GM20000 (cell line): ENCODE measurements at places on chromosomes 2 and 18.

- no peak for DNase-seq
Observed at GRCh38 chr2:199977984-199978415, 22.6 kb downstream of the MAIP1 start.

- no peak for DNase-seq
Observed at GRCh38 chr2:27118525-27119329, at the start of gene CGREF1. CGREF1 (minus strand) TSS chr2:27119128; CDS start chr2:27104366, 14,762 bp downstream.

- no peak for DNase-seq
Observed at GRCh38 chr2:215548714-215549113, 112.8 kb upstream of the FN1 start.

- no peak for DNase-seq
Observed at GRCh38 chr18:48219810-48220499, 189.2 kb downstream of the ZBTB7C start.

DNA sequence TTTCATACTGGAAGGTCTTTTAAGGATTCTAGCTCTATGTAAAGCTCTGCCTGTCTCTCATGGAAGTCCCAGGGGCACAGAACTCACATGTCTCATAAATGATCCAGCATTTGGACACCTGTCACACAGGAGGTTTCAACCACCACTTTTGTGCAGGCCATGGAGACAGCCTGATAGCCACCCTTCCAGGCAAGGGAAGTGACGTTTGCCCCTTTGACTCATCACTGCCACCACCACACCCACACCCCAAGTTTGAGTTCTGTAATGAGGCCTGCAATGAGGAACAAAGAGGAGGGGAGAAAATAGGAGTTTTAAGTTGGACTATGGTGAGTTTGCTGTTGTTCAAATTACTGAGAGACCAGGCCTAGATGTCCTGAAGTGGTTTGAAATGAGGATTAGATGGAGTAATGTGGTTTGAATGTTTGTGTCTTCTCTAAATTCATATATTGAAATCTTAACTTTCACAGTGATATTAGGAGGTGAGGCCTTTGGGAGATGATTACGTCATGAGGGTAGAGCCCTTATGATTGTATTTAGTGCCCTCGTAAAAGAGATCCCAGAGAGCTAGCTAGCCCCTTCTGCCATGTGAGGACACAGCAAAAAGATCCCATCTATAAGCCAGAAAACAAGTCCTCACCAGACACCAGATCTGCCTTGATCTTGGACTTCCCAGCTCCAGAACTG is 175.3 kb upstream of the EPHA4 start:
- no peak for DNase-seq

DNA sequence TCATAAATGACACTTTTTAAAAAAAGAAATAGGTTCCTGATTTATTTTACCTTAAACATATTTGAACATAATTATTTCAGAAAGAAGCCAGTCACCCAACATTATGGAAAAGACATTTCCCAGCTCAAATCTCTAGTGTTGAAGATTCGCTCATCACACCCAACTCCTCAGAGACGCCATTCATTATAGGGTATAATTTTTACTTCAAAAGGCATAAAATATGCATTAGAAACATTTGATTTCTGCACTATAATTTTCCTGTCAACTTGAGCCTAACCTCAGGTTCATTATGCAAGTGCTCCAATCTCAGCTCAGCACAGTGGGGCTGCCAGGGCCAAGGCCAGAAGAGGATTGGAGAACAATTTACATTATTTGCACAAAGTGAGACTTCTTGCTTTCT is 58.8 kb upstream of the TTN start:
- no peak for DNase-seq

DNA sequence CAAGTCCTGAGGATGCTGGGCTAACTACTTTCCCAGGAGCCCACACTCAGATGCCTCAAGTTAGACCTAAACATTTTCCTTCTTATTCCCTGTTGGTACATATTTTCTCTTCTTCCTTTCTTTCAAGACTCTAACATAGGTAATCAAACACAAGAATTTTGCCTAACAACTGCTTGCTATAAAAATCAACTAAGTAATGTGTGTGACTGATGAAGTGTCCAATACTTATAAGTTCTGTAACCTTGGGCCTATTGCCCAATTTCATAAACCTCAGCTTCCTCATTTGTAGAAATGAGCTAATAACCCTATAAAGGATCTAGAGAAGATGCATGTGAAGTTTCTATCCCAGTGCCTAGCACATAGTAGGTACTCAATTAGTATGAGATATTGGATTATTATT is 31.6 kb upstream of the PIK3C3 start:
- no peak for DNase-seq

DNA sequence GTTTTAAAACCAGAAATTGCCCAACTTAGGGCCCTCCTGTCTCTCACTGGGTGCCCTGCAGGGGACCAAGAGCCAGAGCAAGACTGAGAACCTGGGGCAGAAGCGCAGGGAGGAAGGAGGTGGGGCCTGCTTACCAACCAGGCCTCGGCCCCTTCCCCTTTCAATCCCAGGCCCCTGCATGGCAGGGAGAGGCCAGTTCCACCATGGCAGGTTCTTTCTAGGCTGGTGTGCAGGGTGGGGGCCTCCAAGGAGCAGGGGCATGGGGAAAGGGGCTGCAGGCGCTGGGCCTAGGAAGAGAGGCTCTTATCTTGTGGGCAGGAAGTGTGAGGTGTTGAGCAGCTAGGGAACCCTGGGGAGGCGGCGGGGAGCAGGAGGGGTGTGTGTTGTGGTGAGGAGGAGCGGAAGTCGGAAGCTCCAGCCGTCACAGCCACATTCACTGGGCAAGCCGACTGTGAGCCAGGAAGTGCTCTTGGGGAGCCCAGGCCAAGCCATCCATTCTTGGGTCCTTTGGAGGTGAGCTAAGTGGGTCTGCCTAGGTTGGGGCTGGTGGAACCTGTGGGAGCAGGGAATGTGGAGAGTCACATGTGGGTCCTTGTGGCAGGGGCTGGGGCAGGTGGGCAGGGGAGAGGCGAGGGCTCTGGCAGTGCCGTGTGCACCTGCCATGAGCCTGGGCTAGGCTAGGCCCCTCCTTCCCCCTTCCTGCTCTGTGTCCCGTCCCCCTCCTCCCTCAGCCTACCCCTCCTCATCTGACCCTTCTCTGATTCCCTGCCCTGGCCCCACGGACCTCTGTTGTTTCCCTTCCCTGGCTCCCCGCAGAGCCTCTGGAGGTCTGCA is at the start of gene PSD4:
PSD4 (plus strand) TSS at position 430 of the 834 bp plus-strand sequence. CDS start 8,486 bp downstream, outside the sequence.
- peak; percentile 87 for DNase-seq

GRCh38 chr2:20933714-20934113 is 110.2 kb downstream of the APOB start:
- DNase-seq = no peak

GRCh38 chr2:240734756-240735155 is 43.1 kb downstream of the AQP12A start:
- DNase-seq = no peak

- DNase-seq = no peak
Observed at GRCh38 chr2:232789082-232789481, 12.7 kb upstream of the KCNJ13 start.

GRCh38 chr2:205892251-205892655 is 193.7 kb downstream of the INO80D start:
- no peak for DNase-seq

GRCh38 chr2:190431907-190432306 is 23.8 kb downstream of the MFSD6 start:
- DNase-seq = no peak

DNA sequence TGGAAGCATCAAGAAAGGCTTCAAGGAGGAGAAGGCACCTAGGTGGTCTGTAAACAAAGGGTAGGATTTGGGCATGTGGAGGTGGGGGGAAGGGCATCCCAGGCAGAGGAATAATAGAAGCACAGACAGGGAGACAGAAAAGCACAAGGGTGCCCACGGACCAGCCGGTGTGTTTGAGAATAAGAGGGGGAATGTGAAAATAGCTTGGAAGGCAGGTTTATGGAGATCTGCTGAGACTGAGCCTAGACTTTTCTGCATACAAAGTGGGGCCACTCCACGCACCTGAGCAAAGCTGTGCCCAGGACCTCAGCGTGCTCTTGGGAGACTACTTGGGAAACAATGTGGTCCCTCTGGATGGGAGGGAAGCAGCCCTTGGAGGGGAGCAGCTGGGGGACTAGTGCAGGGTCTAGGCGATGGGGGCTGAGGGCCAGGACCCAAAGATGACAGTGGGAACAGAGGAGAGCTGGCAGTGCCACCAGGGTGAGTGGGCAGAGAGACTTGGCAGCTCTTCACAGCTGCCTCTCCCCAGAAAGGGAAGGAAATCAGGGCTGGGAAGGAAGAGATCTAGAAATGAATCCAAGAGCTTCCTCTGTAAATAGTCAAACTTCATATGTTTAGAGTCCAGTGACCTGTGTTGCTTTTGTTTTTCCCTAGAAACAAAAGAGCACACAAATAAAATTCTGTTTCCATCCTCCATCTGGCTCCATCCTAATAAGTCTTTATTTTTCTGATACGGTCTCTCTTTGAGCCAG is 110.7 kb upstream of the SMAD7 start:
- no peak for DNase-seq

DNA sequence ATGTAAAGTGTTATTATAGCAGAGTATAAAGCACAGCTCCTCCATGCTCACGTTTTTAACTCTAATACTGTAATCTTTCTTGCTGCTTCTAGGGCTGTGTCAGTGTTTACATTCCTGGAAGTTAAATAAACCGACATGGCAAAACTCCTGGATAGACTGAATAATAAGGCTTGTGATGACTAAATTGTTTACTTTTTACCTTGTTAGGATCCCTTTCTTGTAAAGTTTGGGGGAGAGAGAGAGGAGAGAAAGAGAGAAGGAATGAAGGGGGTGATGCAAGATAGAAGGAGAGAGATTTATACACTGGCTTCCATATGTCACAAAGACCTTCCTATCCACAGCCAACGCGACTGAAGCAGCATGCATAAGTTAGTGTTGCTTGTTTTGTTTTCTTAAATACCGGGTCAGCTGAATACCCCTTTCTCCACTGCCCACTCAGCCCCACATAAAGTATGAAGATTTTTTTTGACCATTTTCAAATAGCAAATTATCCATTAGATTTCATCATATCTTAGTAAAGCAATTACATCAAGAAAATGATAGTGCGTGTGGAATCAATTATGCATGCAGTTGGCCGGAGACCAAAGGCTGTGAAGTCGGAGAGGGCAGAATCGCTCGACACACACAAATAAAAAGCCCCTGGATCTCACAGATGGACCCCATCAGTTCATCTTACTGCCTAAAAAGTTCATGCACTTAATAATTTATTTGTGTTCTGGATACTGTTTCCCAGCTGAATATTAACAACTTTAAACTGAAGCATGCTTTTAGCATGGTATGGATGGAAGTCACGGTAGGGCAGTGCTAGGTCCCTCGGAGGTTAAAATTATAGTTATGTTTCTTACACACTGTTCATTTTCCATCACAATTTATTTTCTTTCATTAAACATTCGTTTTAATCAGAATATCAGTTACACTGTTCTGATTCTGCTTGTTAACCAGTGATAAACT is 20.1 kb downstream of the BCL11A start:
- DNase-seq = no peak

GRCh38 chr18:58903533-58903932 is 38.9 kb downstream of the ZNF532 start:
- DNase-seq = no peak

DNA sequence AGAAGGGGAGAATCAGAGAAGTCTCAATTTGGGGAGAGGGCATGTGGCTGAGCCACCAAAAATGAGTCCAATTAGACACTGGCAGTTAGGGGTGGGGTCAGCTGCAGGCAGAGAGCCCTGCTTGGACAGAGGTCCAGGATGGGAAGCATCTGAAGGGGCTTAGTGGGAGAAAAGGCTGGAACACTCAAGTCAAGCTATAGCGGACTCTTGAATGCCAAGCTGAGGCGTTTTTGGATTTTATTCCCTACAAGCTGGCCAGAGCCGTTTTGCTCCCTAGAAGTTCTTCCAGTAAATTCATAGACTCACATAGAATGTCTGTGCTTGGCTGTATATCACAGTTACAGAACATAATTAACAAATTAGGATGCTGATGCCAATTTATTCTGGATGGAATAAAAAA is 172.8 kb downstream of the ACOXL start:
- DNase-seq = no peak

GRCh38 chr2:65351234-65351947 is 81.0 kb downstream of the SPRED2 start:
- no peak for DNase-seq

- DNase-seq = no peak
Observed at GRCh38 chr2:187500585-187501359, 52.7 kb upstream of the CALCRL start.

DNA sequence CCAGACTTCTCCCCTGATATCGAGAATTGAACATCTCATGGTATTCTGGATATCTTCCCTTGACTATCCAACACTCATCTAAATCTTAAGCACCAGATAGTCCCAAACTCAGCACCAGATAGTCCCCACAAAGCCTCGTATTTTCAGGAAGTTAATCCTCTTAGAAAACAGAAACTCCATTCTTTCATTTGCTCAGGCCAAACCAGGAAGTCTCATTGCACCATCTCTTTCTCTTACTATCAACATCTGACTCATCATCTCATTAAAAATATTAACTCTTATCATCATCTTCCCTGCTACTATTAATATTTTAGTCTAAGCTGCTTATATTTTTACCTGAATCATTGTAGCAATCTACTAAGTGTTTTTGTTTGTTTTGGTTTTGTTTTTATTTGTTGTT is 286.4 kb downstream of the GALNT13 start:
- DNase-seq = no peak

GRCh38 chr2:134648586-134648985 is 70.2 kb downstream of the TMEM163 start:
- DNase-seq = no peak

- DNase-seq = peak; percentile 25
Observed at GRCh38 chr18:32730620-32731091, 42.2 kb downstream of the KLHL14 start.

- DNase-seq = peak; percentile 66
Observed at GRCh38 chr2:207711750-207712530, 500 bp downstream of the CCNYL1 start.

DNA sequence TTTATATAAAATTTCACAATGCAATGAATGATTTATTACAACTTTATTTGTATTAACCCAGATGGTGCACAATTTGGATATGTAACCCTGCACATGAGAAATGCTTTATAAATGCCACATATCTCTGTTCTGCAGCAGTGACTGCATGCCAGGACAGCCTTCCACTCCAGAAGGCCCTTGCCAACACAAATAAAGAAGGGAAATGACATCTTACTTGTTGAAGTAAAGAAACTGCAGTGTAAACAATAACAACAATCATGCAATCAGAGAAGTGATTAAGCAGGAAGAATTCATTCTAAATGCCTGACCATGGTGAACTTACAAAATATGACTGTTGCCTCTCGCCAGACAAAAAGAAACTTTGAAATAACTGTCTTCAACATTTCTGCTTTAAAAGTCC is 129.9 kb upstream of the CHST9 start:
- DNase-seq = no peak

- no peak for DNase-seq
Observed at GRCh38 chr2:126145752-126146151, 510.2 kb upstream of the GYPC start.

DNA sequence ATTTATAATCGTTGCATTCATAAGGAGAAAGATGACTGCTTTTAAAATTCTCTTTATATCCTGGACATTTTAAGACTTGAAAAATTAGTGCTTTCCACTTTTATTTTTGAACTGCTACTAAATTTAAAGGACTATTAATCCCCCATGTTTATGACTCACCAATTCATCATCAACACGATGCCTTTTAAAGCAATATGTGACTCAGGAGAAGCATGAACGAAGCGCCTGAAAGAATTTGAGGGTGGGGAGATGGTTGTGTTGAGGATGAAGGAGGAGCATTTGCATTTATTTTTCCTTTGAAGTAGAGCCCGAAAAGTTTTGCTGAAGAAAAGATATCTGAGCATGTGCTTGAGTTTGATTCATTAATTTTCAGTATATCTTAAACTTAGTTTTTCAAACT is 192.2 kb upstream of the LRRTM1 start:
- DNase-seq = no peak

- DNase-seq = no peak
Observed at GRCh38 chr2:109467701-109468100, 146.1 kb downstream of the SEPTIN10 start.
